T-cell (primary cell): ENCODE measurements at places on chromosomes 1 and 21. TPM values are rescaled to one million over a fixed set of nuclear protein-coding genes. Genes with fewer than 3 reads are reported as not detected.

DNA sequence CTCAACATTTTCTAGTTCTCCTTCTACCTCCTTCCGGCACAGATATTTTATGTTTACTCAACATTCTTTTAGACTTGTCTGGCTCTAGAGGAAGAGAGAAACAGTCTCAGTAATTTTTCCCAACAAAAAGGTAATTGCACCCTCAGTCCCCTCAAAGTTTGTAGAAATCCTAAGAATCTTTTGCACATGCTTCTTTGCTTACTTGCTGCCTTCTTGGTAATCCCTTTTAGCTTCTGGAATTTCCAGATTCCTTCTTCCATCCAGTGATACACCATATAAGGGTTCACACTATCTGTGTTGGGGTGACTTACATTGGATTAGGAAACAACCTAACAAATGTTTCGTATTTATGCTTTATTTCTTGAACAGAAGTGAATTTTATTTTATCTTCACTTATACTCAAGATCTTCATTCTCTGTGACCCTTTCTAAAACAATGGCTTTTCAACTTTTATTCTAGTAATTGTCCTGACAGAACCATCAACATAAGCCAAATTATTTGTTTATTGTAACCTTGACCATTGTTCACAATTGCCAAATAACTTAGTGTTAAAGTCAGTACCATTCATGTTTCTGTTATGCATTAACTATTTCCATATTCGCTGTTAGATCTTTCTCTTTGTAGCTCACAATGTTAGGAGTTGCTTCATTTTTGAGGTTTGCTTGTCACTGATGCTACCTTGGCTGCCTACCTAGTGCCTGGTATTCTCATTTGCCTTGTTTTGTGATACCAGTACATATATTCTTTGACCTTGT, 238.1 kb downstream of the HMCN1 start:
- DNase-seq = no peak
- no peak overlapping the region for H3K27ac ChIP-seq
- no peaks in the 10 kb centered on the region for H3K36me3 ChIP-seq
- no peaks in the 10 kb centered on the region for H3K27me3 ChIP-seq
- H3K4me1 ChIP-seq = no peaks in the 10 kb centered on the region
- H3K4me3 ChIP-seq = no peak overlapping the region

- peaks cover 4% of the 10 kb centered on the region for H3K4me1 ChIP-seq
- no peak overlapping the region for H3K4me3 ChIP-seq
- no peaks in the 10 kb centered on the region for H3K36me3 ChIP-seq
- no peak for DNase-seq
- no peaks in the 10 kb centered on the region for H3K27me3 ChIP-seq
- H3K27ac ChIP-seq = no peak overlapping the region
Measured at GRCh38 chr1:172537366-172537765, 4.4 kb downstream of the SUCO start.

GRCh38 chr1:182301467-182302198, 90.0 kb downstream of the GLUL start:
- H3K27me3 ChIP-seq = no peaks in the 10 kb centered on the region
- peaks cover 5% of the 10 kb centered on the region for H3K4me1 ChIP-seq
- DNase-seq = no peak
- H3K27ac ChIP-seq = no peak overlapping the region
- no peak overlapping the region for H3K4me3 ChIP-seq

GRCh38 chr1:82400521-82400920, 599.8 kb downstream of the ADGRL2 start:
- no peaks in the 10 kb centered on the region for H3K27me3 ChIP-seq
- DNase-seq = no peak
- H3K4me1 ChIP-seq = no peaks in the 10 kb centered on the region
- H3K4me3 ChIP-seq = no peak overlapping the region

GRCh38 chr1:3714284-3714741, 37.9 kb upstream of the CCDC27 start:
- no peak for DNase-seq
- H3K36me3 ChIP-seq = no peaks in the 10 kb centered on the region
- peaks cover 65% of the 10 kb centered on the region for H3K27me3 ChIP-seq
- H3K27ac ChIP-seq = no peak overlapping the region

- no peaks in the 10 kb centered on the region for H3K27me3 ChIP-seq
- no peaks in the 10 kb centered on the region for H3K36me3 ChIP-seq
- H3K27ac ChIP-seq = no peak overlapping the region
- H3K4me1 ChIP-seq = no peaks in the 10 kb centered on the region
- H3K4me3 ChIP-seq = no peak overlapping the region
Measured at GRCh38 chr1:31723828-31724359, 20.1 kb upstream of the COL16A1 start.

The ANKRD45 gene
- total RNA-seq = not detected

The OR2L13 gene
- total RNA-seq = not detected
